ENCODE measurements at places on chromosomes 1 and 21. TPM values are rescaled to one million over a fixed set of nuclear protein-coding genes. Genes with fewer than 3 reads are reported as not detected.

The GBP6 gene
- total RNA-seq = not detected

The TNFRSF8 gene
- 0.13 TPM for total RNA-seq

The MRTO4 gene
- total RNA-seq = 64.5 TPM

The OR2T35 gene
- total RNA-seq = not detected

Data from A549 treated with dexamethasone at 1 μM for 4 hours (cell line).